ENCODE measurements at places on chromosomes 3 and 15.

DNA sequence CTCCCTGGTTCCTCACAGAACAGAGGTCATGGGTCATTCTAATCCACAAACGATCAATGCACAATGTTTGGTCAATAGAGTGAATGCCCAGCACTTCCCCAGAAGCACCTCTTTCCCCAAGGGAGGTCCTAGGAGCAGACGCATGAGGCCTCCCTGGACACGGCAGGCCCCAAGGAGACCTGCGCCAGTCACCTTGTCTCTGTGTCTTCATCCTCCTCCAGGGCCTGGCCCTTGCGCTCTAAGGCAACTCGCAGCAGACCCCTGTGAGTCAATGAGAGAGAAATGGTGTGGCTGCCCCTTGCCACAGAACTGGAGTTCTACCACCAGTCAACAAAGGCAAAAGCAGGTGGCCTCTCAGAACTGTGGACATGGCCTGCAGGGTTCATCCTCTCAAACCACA is 18.1 kb downstream of the ALS2CL start:
- DNase-seq, result no peak

DNA sequence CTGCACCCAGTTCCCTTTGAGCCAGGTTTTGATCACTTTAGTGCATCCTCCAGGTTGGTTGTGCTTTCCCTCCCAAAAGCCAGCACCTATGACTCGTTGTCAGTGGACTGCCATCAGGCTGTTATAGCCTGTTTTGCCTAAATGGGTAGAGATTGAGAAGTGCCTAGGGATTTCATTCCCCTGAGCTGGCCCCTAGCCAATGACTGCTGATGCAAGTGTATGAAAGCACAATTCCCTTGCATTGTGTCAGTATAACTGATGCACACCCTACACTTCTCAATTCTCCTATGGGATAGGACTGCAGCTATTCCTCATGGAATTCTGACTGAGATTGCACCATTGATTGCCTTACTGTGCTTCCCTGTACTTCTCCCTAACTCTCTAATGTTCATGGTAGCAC is 102.1 kb upstream of the ARPP21 start:
- no peak for DNase-seq

DNA sequence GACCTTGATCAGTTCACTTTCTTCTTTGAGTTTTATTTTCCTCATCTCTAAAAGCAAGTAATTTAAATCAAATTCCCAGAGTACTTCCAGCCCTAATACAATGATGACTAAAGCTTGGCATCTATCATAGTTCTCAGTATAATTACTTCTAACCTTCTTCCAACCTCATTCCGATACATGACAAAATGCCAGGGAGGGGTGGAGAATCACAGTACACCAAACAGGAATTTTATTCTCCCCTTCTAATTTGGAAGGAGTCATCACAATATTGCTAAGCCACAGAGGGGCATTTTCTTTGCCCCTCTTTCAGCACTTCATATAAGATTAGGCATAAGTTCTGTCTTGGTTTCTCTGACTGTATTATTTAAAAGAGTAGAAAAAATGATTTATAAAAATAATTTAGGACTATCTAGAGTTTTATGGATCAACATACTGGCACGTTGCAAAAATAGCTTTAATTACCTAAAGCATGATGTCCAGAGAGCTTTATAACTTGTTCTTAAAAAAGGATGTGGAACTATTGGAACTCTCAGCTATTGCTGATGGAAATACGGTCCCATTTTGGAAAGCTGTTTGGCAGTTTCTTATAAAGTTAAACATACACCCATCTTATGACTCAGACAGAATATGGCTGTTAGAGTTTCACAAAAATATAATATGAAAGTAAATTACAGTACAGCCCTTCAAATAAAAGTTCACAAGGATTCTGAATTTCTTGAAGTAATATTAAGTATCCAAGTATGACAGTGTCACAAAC is 86.9 kb upstream of the UBE2E2 start:
- DNase-seq, result no peak

DNA sequence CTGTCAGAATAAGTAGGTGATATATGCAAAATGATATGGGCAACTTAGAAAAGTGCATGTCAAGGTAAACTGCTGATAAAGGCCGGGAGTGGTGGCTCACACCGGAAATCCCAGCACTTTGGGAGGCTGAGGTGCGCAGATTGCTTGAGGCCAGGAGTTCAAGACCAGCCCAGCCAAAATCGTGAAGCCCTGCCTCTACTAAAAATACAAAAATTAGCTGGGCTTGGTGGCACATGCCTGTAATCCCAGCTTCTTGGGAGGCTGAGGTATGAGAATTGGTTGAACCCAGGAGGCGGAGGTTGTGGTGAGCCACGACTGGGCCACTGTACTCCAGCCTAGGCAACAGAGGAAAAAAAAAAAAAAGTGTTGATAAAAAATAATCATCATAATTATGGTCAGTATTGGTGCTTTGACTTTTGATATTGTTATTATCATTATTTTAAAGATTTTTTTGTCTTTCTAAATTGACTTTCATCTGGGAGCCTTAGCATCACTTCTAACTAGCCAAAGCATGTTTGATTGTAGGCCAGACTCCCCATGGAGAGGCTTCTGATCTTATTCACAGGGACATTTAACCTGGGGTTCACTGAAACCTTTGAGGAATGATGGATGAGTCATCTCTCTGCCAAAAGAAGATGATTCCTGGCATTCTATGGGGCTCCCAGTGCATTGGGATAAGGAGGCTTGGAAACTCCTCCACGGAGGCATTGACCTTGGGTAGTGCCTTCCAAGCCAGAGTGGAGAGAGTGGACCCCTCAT is 5.6 kb downstream of the ZBTB38 start:
- DNase-seq, result no peak

All from fibroblast of skin of left biceps (primary cell).